Thoracic aorta (tissue), 2 donors: ENCODE measurements at places on chromosomes 2 and 18. TPM values are rescaled to one million over a fixed set of nuclear protein-coding genes. Genes with fewer than 3 reads are reported as not detected.

DNA sequence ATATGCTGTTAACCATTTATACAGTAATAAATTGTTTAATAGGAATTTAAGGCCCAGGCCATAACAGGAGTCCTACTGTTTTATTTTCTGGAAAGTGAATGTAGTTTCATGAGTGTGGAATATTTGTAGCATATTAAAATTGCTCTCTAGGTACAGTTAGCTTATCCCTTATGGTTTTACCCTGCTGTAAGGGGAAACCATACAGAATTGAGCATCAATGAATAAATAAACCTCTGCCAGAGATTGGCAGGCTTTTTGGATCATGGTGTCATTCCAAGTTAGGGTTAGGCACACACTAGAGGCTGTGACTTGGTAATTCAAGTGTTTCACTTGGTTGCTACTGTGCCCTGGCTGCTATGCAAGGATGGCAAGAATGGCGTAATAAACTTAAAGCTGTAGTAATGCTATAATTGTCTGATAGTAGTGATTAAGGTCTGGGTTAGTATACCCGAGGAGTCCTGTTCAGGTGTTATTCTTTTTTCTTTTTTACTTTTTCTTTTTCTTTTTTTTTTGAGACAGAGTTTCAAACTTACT, 30.4 kb downstream of the BMPR2 start:
- no peak for DNase-seq

DNA sequence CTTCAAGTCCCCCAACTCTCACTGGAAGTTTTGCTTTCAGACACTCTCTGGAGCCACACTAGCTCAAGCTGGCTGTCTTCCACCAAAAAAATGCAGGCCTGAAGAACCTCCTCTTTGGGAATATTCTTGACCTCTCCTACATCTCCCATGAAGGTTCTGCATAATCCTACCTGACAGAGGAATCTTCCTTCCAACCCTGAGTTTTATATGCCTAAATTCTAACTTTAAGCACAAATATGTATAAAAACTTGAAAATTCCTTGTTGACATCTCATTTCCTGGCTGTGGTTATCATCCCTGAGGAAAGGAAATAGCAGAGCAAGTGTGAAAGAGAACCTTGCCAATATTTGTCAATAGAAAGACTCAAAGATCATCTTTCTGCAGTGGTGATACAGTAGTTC, 249.0 kb downstream of the LPIN1 start:
- no peak for DNase-seq

GRCh38 chr2:230905448-230906421, 19.3 kb downstream of the GPR55 start:
- DNase-seq = no peak

GRCh38 chr2:231640641-231641111, 48.0 kb downstream of the TEX44 start:
- peak; percentile 58 for DNase-seq

DNA sequence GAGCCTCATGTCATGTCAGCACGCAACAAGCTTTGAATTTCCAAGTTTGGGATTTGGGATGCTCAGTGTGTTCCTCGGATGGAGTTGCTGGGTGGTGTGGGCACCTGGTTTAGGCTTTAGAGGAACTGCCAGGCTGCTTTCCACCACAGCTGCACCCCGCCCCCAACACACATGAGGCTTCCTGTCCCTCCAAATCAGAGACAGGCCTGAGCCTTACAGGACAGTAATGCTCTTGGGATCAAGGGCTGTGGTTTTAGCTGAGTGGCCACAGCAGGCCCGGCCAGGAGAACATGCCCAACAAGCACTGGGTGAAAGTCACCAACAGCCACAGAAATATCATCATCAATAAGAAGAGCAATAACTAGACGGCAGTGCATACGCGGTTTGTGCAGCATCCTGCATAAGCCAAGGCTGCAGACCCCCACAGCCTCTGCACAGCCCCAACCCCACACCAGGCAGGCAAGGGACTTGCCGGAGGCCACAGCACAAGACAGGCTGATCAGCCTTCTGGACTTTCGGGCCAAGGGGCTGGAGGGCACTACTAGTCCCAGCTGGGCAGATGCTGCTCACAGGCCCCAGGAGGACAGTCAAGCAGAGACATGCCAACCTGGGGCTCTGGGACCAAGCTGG, 29.7 kb upstream of the GPC1 start:
- DNase-seq = no peak

- DNase-seq = no peak
Observed at GRCh38 chr2:119721462-119721861, 38.3 kb upstream of the PTPN4 start.

- DNase-seq = no peak
Observed at GRCh38 chr2:96875498-96876268, 5.8 kb upstream of the SEMA4C start.

GRCh38 chr2:201872591-201872990, 66.3 kb downstream of the CDK15 start:
- no peak for DNase-seq

- no peak for DNase-seq
Observed at GRCh38 chr2:211463397-211463796, 907.0 kb downstream of the CPS1 start.

DNA sequence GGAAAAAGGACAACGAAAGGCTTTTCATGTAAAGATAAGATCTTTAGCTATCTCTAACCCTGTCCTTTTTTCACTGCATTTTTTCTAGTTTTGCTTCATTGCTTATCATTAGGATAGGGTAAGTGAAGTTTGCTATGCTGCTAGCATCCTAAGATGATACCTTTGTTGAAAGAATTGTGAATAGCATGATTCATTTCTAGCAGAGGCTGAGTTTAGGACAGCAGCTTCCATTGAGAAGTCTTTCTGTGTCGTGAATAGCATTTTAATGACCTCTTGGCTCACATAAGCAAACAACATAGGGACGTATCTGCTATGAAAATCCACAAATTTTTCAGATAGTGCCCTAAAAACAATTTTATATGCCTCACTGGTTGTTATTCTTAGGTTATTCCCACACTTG, 36.4 kb upstream of the GAREM2 start:
- DNase-seq = no peak

DNA sequence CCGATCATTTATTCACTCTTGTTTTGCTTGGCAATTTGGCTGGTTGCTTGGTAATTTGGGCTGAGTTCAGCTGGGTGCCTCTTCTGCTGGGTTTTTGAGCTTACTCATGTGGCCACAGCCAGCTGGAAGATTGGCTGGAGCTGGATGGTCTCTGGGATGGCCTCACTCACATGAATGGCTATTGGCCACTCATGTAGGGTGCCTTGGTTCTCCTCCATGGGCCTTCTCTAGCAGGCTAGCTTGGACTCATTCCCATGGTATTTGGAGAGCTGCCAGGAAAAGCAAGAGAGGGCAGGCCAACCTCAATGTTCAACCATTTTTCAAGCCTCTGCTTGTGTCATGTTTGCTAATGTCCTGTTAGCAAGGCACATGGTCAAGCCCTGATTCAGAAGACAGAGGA, 16.9 kb downstream of the ZAP70 start:
- no peak for DNase-seq

- peak; percentile 40 for DNase-seq
Observed at GRCh38 chr2:216888887-216889622, 29.2 kb upstream of the TNP1 start.

- no peak for DNase-seq
Observed at GRCh38 chr2:8103085-8103708, 578.7 kb upstream of the ID2 start.

- no peak for DNase-seq
Observed at GRCh38 chr2:220787251-220787650, 784.9 kb downstream of the EPHA4 start.

GRCh38 chr2:36568516-36569246, 29.3 kb downstream of the FEZ2 start:
- DNase-seq = no peak

MARCHF4 gene
- total RNA-seq = 0.14 TPM

ITPRIPL1 gene
- 0.63 TPM for total RNA-seq

NEU2 gene
- total RNA-seq = not detected

MZT2B gene
- total RNA-seq = 75.3 TPM

ERLEC1 gene
- 88.5 TPM for total RNA-seq

IL1RL2 gene
- total RNA-seq = 0.68 TPM

STARD6 gene
- not detected for total RNA-seq

TSPYL6 gene
- 0.14 TPM for total RNA-seq
